ENCODE measurements at places on chromosomes 7 and 10. TPM values are rescaled to one million over a fixed set of nuclear protein-coding genes. Genes with fewer than 3 reads are reported as not detected.

The ANKRD61 gene
- total RNA-seq: 0.38 TPM

The SUV39H2 gene
- total RNA-seq: 19.7 TPM

The SLC18A3 gene
- not detected for total RNA-seq

The NANOS1 gene
- 2.2 TPM for total RNA-seq

The NUTM2E gene
- 0.52 TPM for total RNA-seq

The SORCS3 gene
- total RNA-seq: not detected

The PLCE1 gene
- 6.3 TPM for total RNA-seq

The FAM131B gene
- 0.48 TPM for total RNA-seq

The CHST15 gene
- 9.1 TPM for total RNA-seq

The SEMA3E gene
- 2.2 TPM for total RNA-seq

The DNAJC30 gene
- total RNA-seq: 10.7 TPM

The MRM2 gene
- total RNA-seq: 54.7 TPM

The NOS3 gene
- 0.34 TPM for total RNA-seq

The GSTK1 gene
- total RNA-seq: 120 TPM

The GDF2 gene
- not detected for total RNA-seq

The SPAM1 gene
- total RNA-seq: not detected

The C7orf57 gene
- total RNA-seq: 0.37 TPM

The GPR15LG gene
- not detected for total RNA-seq

The HYAL4 gene
- total RNA-seq: 0.08 TPM

The LRRC4 gene
- not detected for total RNA-seq

The LHFPL3 gene
- not detected for total RNA-seq

The HMX2 gene
- 0.10 TPM for total RNA-seq

The OTUD1 gene
- 4.1 TPM for total RNA-seq

The SPOCK2 gene
- 0.42 TPM for total RNA-seq

The NODAL gene
- not detected for total RNA-seq

The ATG9B gene
- 0.80 TPM for total RNA-seq

The KCTD7 gene
- total RNA-seq: 6.2 TPM

The ADRB1 gene
- total RNA-seq: 0.94 TPM

The HOGA1 gene
- total RNA-seq: 0.91 TPM

The WDFY4 gene
- total RNA-seq: not detected

The OPN1SW gene
- not detected for total RNA-seq
